NCI-H510A treated with DMSO at 0.1 percent for 48 hours (cell line): ENCODE measurements at places on chromosomes 12 and 14.
A peak's percentile ranks its signal among the peaks of the same experiment; 100 is the strongest.

DNA sequence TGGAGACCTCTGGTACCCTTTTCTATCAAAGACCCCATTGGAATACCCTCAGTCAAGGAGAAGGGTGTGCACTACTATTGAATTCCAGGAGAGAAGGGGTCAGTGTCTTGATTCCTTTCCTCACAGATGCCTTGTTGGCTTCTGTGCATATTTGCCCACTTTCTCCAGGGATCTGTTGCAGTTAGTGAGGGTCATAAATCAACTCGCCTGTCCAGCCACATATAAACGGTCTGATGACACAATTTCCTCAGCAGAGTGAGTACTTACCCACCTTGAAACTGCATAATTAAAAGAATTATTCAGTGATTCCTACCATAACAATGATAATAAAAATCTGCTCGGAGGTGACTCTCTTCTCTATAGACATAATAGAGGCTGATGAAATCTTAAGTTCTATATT is 13.9 kb upstream of the DCD start:
- no peak for DNase-seq

GRCh38 chr12:95118138-95118787 is 44.8 kb upstream of the NR2C1 start:
- DNase-seq = no peak

GRCh38 chr12:50505675-50506530 is 1.1 kb downstream of the DIP2B start:
- DNase-seq = no peak

- DNase-seq = no peak
Measured at GRCh38 chr12:123024819-123025391, 44.4 kb downstream of the ARL6IP4 start.

DNA sequence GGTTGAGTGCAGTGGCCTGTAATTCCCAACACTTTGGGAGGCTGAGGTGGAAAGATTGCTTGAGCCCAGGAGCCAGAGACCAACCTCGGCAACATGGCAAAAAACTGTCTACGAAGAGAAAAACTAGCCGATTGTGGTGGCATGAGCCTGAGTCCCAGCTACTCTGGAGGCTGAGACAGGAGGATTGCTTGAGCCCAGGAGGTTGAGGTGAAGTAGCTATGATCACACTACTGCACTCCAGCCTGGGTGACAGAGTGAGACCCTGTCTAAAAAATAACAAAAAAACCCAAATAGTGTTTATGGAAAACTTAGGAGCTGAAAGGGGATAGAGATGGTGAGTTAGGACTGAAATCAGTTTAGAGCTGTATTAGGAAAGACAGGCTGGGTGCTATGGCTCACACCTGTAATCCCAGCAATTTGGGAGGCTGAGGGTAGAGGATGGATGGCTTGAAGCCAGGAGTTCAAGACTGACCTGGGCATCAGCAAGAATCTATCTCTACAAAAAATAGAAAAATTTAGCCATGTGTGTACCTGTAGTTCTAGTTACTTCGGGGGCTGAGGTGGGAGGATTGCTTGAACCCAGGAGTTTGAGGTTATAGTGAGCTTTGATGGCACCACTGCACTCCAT is 9.7 kb downstream of the PNN start:
- DNase-seq = no peak

GRCh38 chr14:74697543-74697942 is 15.3 kb downstream of the AREL1 start:
- DNase-seq = no peak

GRCh38 chr14:74507085-74507484 is 13.5 kb downstream of the ISCA2 start:
- DNase-seq = no peak

DNA sequence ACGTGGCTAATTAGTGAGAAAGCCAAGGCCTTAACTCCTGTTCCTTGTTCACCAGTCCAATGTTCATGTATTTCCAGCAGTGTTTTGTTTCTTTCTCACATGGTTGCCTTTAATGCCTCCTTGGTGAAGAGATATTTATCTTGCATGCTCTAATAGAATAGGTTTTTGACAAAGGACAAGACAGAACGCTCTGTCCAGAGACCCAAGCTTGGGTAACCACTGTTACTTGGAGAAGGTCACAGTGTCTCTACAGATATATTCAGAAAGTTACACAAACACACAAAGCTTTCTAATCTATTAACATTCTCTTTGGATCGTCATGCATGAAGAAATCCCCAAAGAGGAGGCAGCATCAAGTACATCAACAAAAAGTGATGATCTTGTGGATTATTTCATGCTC is 33.1 kb downstream of the RERG start:
- DNase-seq = no peak

GRCh38 chr12:107541001-107541705 is 144.4 kb upstream of the PWP1 start:
- DNase-seq = no peak

- no peak for DNase-seq
Measured at GRCh38 chr14:84420221-84420620, 1109.7 kb upstream of the FLRT2 start.

DNA sequence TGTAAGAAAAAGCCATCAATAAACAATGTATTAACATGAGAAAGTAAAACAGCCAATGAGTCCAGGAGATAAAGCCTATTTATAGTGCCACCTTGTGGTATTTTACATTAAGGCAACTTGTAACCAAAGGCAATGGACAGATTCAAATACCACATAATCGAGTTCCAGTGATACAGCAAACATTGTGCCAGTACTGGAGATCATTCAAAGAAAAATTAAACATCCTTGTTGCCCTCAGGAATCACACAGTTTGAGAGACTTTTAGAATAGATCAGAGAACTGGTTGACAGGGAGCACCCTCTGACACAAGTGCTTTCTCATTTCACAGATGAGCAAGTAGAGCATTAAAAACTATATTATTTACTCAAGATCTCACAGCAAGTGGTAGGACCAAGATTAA is 98.1 kb downstream of the DDHD1 start:
- DNase-seq = peak; percentile 45

DNA sequence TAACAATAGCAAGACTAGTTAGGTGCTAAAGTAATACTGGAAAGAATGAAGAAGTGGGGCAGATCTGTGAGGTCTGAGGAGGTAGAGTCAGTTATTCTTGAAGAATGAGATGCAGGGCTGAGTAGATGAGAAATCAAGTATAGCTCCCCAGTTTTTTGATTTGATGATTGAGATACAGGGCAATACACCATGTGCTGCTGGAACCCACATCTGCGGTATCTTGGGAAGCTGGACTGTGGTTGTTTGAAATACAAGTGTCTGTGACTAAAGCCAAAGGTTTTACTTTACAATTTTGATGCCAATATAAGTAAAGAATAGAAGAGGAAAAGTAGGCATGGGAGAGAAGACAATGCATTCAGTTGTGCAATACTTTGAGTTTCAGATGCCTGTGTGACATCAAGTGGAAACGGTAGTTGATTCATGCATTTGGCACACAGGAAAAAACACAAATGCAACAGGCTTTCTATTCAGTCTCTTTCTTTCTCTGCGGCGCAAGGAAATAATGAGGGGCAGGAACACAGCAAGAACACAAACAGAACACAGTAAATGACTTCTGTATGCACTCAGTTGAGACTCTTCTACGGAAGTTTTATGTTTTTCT is 190.2 kb upstream of the SLC38A2 start:
- DNase-seq = peak; percentile 16

GRCh38 chr14:100666403-100666802 is 60.3 kb upstream of the DLK1 start:
- DNase-seq = no peak

DNA sequence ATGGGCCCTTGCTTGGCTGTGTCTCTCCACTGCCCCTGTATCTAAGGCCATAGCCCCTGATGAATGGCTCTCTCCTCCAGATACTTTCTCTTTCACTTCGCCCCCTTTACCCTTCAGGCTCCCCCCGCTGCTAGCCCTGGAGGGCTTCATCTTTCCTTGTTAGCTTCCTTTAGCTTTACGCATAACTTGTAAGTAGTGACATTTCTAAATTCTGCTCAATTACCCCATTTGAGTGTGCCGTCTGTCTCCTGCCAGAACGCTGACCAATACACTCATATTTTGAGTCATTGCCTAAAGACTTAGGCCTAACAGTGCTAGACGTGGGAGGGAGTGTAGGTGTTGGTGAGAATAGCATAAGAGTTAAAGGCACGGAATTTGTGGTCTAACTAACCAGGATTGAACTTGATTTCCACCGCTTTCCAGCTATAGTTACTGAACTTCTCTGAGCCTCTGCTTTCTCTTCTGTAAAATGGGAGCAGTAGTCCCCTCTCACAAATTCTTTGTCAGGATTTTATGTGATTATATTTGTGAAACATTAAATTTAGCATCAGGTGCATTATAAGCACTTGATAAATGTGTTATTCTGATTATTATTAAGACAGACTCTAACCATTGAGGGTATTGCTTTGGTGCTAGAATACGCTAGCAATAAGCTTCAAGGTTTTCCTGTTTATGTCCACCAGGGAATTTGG is 129.3 kb downstream of the ZFP36L1 start:
- DNase-seq = no peak

DNA sequence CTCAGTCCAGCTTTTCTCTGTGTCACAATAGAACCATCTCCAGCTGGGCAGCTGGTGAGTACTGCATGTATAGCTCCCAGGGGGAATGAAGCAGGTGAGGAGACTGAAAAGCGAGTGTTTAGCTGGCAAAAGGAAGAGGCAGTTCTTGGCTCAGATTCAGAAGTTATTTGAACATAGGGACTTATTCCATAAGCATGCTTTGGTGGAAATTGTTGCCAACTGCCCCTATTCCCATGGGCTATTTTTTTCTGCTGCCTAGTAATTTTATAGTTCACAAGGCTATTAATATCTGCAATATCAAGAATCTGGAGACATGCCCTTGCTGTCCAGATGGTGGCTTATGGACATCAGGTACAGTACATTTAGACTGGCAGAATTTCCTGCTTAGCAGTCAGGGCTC is 1112.7 kb downstream of the LRFN5 start:
- peak; percentile 70 for DNase-seq

- peak; percentile 90 for DNase-seq
Measured at GRCh38 chr12:123075646-123076171, 75.2 kb downstream of the PITPNM2 start.

- no peak for DNase-seq
Measured at GRCh38 chr14:95611293-95611880, 74.8 kb upstream of the TCL1B start.

- no peak for DNase-seq
Measured at GRCh38 chr14:88616697-88617096, 53.9 kb downstream of the ZC3H14 start.

DNA sequence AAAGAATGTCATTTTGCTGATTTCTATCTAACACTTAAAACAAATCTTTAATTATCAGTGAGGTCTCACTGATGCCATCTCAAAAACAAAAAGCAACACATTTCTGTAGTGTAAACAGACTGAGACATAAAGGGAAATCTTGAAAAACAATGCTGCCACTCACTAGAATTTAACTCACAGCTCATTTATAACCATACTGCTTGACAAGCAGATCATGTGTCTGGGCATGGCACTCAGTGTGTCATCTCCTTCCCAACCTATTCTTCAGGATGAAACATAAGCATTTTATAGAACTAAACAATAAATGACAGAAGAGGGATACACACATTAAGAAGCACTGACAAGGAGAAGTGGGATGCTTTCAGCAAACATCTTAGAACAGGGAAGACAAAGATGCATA is 22.4 kb downstream of the ATF7 start:
- peak; percentile 31 for DNase-seq

GRCh38 chr14:91220581-91221000 is 23.9 kb downstream of the GPR68 start:
- no peak for DNase-seq

GRCh38 chr12:75642226-75642625 is 130.8 kb upstream of the KRR1 start:
- no peak for DNase-seq

- DNase-seq = no peak
Measured at GRCh38 chr12:49946086-49946485, 4.5 kb upstream of the AQP2 start.

- DNase-seq = no peak
Measured at GRCh38 chr12:123180171-123180570, 29.3 kb upstream of the PITPNM2 start.

- no peak for DNase-seq
Measured at GRCh38 chr14:98954349-98955000, 317.5 kb downstream of the BCL11B start.

GRCh38 chr14:72825486-72825885 is 68.4 kb downstream of the DPF3 start:
- no peak for DNase-seq

GRCh38 chr12:12822886-12823285 is 9.7 kb downstream of the DDX47 start:
- DNase-seq = no peak
